ENCODE measurements at places on chromosomes 16 and 17.

DNA sequence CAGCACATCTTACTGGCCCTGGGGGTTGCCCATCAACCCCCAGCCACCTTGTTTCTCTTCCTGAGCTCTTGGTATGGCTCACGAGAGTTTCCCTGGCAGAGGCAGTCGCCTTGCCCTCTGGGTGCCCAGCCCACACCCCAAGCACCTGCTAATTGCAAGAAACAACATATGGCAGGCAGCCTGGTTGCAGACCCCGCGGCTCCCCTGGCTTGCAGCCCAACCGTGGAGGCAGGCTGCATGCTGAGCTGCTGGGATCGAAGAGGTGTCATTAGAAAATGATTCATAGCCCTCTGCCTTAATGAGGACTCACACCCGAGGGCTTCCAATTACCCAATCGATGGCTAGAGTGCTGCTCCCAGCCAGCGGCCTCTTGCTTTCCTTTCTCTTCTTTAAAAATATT is 115.7 kb downstream of the TMEM114 start:
- DNase-seq: no peak

GRCh38 chr16:1403036-1403435 is 11.5 kb downstream of the UNKL start:
- no peak for DNase-seq

- DNase-seq: no peak
Measured at GRCh38 chr16:17395849-17396480, 74.8 kb downstream of the XYLT1 start.

GRCh38 chr17:3026856-3027751 is 36.3 kb downstream of the OR1D5 start:
- DNase-seq: no peak
